GM10248 (cell line): ENCODE measurements at places on chromosomes 11 and 22.
A peak's percentile ranks its signal among the peaks of the same experiment; 100 is the strongest.

- DNase-seq, result no peak
Observed at GRCh38 chr11:64855596-64856304, 11.3 kb upstream of the CDC42BPG start.

- no peak for DNase-seq
Observed at GRCh38 chr11:71451596-71452198, 1.3 kb upstream of the NADSYN1 start.

- DNase-seq, result peak; percentile 46
Observed at GRCh38 chr11:19978668-19979518, 181.4 kb downstream of the DBX1 start.

- no peak for DNase-seq
Observed at GRCh38 chr22:23268139-23268712, 87.9 kb downstream of the BCR start.

- DNase-seq, result no peak
Observed at GRCh38 chr11:68905421-68906360, 2.0 kb downstream of the IGHMBP2 start.
